ENCODE measurements at places on chromosomes 1 and 21.

- DNase-seq, result no peak
Observed at GRCh38 chr1:9691108-9691445, 39.5 kb downstream of the PIK3CD start.

DNA sequence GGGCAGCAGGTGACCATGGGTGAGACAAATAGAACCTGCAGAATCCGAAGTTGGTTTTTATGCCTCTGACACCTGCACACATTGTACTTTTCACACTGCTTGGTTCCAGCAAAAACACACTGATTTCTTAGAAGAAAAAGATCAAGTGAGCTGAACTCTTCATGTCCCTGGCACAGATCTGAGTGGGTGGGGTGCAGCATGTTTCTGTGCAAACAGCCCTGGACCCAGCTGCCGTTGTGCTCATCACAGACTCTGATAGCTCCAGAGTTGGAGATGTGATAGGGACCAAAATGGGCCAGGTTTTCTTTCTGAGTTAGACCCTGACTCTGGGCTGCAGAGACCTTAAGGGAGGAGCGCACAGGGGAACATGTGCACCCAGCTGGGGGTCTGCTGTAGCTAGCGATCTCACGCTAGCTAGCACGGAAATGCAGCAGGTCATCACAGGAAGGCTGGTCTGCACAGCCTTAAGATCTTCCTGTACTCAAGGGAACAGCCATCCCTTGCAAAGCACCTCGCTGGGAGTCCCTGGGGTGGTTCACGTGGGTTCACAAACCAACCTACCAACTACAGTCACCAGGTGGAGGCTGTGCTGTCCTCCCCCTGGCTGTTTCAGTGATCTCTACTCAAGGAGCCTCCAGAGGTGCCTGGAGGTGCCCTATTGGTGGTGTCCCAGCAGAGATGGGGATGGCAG is 291.1 kb downstream of the PTPRU start:
- DNase-seq, result no peak

GRCh38 chr1:226349801-226350518 is 41.0 kb upstream of the LIN9 start:
- DNase-seq, result no peak

DNA sequence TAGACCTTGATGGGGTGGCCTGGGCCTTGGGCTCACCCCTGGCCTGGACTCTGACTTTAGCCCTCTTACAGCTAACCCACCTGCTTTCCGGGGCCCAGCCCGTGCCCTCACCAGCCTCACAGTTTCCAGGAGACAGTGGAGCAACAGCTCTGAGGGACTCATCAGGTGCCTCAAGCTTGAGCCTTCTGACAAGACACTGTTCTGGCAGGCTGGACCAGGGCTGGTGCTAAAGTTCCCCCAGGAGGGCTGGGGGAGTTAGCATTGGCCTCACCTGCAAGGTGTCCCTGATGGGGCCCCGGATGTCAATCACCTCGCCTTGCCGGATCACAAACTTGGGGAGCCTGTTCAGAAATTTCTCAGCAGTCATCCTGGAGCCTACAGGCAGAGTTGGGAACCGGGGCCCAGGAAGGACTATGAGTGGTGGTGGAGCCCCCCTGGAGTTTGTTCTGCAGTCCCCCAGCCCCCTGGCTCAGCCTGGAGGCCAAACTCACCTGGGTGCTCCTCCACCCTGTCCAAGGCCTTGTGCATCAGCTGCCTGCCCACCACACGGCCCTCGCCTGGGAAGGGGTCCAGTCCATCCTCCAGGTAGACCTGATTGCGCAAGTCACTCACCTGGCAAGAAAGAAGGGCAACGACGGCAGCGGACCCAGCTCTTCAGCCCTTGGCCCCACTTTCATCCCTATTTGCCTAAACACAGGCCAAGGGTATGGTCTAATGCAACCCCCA is 4.1 kb downstream of the SH3BGRL3 start:
- DNase-seq, result no peak

Measured in LoVo (cell line).